T1000 (cell line): ENCODE measurements at places on chromosomes 4 and X.

GRCh38 chrX:19389227-19389845 is 45.6 kb downstream of the PDHA1 start:
- DNase-seq = no peak

DNA sequence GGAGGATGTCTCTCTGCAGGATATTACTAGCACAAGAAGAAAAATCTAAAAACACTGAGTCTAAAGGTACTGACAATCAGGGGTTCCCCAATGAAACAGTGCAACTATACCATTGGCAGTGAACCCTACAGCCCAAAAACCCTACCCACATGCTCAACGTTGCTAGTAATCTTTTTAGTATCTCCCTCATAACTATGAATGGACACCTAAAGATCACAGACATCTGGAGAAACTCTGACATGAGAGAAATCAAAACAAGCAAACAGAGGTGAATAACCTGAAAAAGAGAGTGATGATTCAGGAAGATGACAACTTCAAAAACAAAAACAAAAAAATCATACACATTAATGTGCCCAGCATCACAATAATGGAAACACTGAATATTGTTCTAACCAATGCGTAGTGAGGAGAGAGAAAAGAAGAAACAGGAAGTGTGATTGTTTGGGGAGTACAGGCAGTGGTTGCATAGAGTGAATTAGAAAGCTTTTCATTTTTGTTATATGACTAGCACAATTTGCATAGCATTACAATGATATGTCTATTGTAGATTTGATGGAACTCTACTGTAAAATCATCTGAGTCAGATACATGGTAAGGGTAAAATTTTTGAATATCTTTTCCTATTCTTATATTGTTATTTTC is 78.9 kb upstream of the FMR1 start:
- no peak for DNase-seq

DNA sequence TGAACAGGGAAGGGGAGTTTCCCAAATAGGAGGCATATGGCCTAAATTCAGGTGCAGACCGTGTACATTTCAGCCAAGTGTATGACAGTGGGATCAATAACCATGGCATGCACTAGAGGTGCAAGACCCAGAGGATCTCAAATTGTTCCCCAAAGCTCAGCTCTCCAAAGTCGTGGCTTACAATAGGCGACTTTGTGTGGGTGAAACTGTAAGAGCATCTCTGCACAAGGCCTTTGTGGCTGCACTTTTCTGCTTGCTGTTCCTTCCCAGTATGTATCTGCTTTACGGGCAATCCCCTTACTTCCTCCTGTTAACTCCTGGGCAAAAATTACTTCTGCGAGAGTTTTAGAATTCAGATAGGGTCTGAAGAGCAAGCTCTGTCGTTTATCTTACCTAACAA is 518.3 kb upstream of the ZFP42 start:
- DNase-seq = no peak

- no peak for DNase-seq
These were observed 3.0 kb upstream of the ARMCX4 start for GRCh38 chrX:101482296-101482695.

- no peak for DNase-seq
These were observed 268.1 kb downstream of the LAS1L start for GRCh38 chrX:65266482-65266881.

- DNase-seq = no peak
These were observed 773 bp downstream of the TLR3 start for GRCh38 chr4:186069729-186070128.

DNA sequence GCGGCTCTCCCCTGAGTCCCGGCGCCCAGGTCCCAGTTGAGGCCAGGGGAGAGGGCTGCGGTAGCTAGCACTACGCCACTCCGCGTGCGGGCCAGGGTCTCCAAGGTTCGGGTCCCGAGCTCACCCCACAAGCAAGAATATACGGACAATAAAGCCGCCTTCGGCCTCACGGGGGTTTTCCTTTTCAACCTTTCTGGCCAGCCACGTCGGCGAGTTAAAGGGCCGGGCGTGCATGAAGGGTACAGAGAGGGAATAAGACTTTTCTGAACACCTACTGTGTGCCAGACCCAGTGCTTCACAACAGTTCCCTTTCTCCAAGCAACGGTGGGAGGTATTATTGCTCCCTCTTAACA is 138.5 kb upstream of the ZIC3 start:
- DNase-seq = no peak

GRCh38 chr4:101205916-101206315 is 141.4 kb downstream of the PPP3CA start:
- DNase-seq = no peak

GRCh38 chr4:112290341-112290740 is 4.6 kb upstream of the TIFA start:
- no peak for DNase-seq

GRCh38 chr4:38030023-38030422 is 69.8 kb downstream of the PTTG2 start:
- DNase-seq = no peak

- DNase-seq = peak; percentile 9
These were observed 9.5 kb downstream of the IDS start for GRCh38 chrX:149495573-149496071.

- DNase-seq = no peak
These were observed 62.4 kb downstream of the NPNT start for GRCh38 chr4:105957680-105958079.
